ENCODE measurements at places on chromosomes 7 and 10.

DNA sequence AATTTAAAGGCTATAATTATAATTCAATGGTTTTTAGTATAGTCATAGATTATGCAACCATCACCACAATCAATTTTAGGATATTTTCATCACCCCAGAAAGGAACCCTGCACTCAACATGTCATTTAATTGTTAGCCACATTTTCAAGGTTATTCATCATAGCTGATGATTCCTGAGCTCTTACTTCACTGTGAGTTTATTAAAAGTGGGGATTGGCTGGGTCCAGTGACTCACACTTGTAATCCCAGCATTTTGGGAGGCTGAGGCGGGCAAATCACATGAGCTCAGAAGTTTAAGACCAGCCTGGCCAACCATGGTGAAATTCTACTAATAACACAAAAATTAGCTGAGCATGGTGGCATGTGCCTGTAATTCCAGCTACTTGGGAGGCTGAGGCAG is 787 bp downstream of the CCL26 start:
- no peak for DNase-seq

DNA sequence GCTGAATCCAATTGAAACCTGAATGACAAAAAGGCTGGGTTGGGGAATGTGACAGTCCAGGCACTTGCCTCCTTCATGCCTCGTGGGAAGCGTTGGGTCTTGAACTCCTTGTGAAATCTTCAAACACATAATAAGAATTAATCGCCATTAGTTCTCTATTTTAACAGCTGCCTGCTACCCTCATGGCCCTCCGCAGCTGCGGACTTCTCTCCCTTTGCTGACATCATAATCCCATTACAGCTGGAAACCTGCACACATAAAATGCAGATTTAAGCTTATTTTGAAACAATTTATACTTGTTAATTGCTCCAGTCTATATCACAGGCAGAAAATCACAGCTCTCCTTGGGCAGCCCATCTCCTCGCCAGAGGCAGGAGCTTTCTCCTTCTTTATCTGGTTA is 403.0 kb upstream of the MKI67 start:
- DNase-seq: no peak

DNA sequence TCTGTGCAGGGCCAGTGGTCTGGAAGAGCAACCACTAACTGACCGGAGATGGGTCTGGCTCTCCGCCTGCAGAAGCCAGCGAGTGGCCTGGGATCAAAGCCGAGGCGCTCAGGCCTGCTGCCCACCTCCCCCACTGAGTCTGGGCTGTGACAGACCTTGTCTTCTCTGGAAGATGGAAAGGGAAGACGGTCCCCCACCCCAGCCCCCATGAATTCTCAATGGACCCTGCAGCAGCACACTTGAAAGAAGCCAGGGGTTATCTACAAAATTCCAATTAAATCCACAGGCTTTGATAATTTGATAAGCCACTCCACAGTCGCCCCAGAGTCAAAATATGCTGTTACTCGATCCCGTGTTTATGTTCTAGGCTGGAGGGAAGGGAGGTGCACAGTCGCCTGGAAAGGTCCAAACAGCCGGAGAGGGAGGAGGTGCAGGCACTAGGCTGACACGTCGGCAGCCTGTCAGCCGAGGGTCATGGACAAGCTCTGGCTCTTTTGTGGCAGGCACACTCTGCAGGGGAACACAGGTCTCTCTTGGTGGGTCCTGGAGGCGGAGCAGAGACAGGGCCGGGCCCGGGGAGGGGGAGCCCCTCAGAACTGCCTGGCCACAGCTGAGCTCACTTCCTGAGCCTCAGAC is 134.9 kb downstream of the SH3PXD2A start:
- DNase-seq: peak; percentile 46

DNA sequence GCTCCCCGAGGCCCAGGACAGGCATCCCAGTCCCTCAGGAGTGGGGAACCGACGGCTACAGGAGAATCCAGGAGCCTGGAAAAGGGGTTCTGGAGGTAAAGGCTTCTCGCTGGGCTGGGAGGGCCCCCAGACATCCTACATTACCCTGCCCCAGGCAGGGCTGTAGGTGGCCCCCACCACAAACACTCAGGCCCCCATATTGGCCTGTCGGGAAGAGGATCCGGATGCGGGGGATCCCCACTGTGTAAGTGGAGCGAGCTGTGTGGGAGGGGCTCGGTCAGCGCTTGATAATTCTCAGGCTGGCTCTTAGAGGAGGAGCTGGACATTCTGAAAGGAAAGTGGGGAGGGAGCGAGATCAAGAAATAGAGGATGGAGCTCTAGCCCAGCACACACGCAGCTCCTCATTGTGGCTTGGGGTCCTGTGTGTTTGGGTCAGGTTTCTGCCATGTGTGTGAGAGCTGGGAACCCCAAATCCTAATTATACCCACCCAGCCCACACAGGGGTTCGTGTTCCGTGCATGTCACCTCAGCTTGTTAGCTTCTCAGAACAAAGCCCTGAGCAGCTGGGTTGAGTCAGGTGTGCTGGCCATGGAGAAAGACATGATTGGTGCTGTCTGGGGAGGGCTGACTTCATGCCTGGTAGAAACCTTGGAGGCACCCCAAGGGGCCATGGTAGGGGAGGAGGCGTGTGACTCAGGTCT is 49.4 kb downstream of the ZNF467 start:
- no peak for DNase-seq

DNA sequence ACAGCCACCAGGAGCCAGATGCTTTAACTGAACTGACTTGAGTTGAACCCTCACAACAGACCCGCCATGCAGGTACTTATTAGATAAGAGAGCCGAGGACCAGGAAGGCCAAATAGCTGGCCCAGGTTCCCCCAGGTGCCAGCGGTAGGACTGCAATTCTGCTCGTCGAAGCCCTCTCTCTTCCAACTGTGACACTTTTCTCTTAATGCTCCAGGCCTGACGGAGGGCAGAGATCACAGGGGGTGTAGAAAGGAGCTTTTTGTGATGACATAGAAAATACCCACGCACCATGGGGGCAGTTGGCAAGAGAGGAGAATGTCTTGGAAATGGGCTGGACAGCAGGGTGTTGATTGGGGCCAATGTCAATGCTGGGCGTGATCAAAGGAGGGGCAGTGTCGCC is 208.5 kb downstream of the PLXNA4 start:
- DNase-seq: no peak

GRCh38 chr10:28445516-28445915 is 87.4 kb upstream of the WAC start:
- DNase-seq: no peak

GRCh38 chr7:111113263-111114017 is 22.5 kb downstream of the LRRN3 start:
- DNase-seq: no peak
